ENCODE measurements at places on chromosomes 4 and X.

DNA sequence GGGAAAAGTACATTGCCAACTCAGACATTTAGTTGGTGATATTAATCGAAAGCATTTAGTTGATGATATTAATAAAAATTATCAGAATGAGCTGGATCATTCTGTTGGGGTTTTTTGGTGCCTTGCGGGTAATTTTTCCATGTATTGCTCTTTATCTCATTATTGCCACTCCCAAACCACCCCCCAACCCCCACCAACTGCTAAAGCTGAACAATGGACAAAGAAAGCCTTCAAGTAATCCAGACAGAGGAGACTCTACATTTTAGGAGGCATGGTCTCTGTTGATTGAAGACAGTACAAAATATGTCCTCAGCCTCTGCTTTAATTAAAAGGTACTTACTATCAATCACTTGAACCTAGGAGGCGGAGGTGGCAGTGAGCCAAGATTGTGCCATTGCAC, 22.5 kb downstream of the PDK3 start:
- no peak for DNase-seq

DNA sequence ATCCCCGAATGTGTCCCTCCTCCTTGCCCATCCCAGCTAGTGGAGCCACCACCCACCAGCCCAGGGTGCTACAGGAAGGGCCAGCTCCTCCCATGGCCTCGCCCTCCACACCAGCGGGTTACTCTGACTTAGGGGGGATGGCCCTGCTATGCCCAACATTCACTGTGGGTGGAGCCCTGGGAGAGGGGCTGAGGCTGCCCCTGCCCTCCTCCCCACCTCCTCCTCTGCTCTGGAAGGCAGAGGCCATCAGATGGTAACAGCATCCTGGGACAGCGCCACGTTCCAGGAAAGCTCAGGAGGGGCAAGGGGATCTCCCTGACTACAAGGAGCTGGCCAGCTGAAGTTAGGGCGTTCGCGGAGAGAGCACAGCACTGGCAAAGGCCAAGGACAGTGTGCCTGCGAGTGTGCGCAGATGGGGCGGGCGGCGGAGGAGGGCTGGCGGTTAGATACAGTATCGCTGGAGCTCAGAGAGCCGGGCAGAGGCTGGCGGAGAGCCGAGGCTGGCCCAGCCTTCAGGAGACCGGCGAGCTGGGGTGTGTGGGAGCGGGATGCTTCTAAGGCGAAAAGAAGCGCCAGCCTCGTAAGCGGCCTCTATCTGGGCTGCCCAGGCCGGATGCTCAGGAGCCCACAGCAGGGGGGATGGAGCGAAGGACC, 1.5 kb downstream of the JAKMIP1 start:
- DNase-seq = no peak

- DNase-seq = no peak
Measured at GRCh38 chr4:89737888-89738287, 99.1 kb downstream of the SNCA start.

- no peak for DNase-seq
Measured at GRCh38 chr4:159227378-159227777, 124.5 kb downstream of the RAPGEF2 start.

DNA sequence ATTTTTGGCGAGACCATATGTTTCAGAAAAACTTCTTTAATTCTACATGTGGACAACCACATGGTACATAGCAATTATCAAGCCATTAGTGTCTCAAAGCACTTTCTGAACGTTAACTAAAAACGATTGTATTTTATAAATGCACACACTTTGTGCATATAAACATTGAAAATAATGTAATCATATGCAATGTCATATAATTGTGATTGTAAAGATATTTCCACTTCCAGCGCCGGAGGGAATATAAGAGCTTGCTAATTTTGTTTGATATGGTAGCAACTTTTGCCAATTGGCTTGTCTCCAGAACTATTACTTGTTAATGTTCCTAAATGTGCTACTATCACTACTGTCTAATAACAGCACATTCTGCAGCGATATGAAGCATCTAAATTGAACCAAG, 162.3 kb upstream of the SMIM31 start:
- DNase-seq = no peak

DNA sequence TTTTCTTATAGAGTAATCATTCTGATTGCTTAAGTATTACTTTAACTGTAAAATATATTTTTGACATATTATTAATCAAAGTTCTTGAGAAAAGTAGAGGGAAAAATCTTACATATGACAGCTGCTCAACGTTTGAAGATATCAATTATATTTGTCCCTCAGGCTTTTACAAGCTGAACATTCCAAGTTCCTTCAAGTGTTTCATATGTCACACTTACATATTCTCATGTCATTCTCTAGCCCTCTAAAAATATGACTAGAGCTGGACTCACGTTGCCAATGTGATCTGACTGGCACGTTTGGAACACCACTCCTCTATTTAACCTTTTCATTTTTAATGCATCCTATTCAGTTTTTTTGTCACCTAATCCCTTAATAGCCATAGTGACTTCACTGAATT, 492.9 kb downstream of the PCDH18 start:
- DNase-seq = no peak

DNA sequence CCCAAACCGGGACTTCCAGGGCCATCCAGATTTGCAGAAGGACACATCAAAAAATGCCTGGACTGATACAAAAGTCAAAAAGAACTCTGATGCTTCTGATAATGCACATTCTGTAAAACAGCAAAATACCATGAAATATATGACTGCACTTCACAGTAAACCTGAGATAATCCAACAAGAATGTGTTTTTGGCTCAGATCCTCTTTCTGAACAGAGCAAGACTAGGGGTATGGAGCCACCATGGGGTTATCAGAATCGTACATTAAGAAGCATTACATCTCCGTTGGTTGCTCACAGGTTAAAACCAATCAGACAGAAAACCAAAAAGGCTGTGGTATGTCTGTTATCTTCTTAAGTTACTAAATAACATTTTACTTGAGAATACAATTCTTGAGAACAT, 9.2 kb downstream of the PLK4 start:
- no peak for DNase-seq

DNA sequence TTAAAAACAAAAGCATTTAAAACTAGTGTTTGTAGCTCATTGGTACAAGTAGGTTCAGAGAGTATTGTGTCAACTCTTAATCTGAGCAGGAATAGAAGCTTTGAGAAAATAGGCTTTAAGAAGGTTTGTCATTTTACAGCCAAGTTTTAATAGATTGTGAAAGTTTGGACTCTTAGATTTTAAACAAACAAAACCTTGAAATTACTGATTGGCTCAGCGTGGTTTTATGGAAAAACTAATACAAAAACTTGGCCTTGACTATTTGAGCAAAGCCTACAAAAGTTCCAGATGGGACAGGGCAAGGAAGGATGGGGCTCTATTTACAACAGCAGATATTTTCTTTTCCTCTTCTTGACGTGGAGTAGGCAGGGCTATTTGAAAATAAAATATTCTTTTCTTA, 16.5 kb downstream of the ZFX start:
- DNase-seq = no peak

- no peak for DNase-seq
Measured at GRCh38 chr4:147325571-147325981, 155.3 kb upstream of the EDNRA start.

GRCh38 chr4:118981839-118982381, 93.3 kb downstream of the SYNPO2 start:
- DNase-seq = no peak

DNA sequence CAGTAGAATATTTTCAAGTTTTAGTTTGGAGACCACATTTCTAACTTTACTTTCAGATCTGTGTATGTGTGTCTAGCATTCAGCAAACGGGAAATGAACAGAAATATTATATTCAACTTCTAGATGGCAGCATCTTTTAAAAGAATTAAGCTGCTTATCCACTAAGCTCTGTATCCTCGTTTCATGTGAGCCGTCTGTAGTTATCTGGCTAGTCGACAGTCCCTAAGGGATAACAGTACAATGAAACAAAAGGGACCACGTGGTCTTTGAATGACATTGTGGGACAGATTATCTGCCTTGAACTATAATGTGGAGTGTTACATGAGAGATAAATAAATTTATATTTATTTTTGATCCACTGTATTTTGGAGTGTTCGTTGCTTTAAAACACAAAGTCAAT, 35.8 kb upstream of the PRSS12 start:
- DNase-seq = no peak

- no peak for DNase-seq
Measured at GRCh38 chr4:121656269-121656641, 40.5 kb downstream of the ANXA5 start.

DNA sequence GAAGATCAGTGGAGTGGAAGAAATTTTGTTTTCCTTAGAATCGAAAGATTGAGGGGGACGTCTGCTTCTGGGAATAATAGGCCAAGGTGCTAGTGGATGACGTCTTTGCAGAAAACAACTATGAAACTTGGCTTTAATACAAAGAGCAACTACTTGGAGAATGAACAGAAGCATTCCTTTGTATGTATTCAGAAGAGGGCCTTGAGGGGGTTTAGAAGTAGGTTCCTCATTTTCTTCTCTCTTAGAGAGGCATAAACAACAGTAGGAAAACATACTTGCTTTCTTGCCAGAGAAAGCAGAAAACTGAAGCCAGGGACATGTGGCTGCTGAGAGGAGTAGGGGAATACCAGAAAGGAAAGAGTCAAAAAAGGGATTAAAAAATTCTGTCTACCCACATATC, 167.8 kb downstream of the ZNF330 start:
- no peak for DNase-seq

DNA sequence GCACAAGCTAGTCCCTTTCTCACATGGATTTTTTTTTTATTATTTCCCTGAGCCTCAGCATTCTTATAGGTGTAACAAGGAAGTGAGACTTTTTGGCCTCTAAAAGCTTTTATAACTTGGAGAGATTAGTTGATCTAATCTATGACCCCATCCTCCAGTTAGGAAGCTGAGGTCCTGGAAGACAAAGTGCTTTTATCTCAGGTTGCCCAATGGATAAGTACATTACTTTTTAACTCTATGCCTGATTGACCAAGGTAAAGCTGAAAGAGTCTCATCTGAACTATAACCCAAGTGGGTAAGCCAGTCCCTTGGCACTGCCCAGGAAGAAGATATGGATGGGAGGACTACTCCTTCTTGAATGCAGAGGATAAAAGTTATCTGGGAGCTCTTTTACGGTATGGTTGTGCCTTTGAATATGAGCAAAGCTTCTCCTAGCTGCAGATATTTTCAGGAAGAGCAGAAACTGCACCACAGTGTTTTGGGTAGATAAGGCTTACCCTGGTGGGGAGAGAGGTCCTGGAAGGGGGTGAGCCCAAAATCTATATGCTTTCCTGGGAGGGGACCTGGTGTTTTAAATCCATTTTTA, 40.2 kb downstream of the VSIG4 start:
- DNase-seq = no peak

- DNase-seq = no peak
Measured at GRCh38 chrX:445727-446126, 59.0 kb upstream of the PPP2R3B start.

Measured in stimulated activated CD4-positive, alpha-beta T cell treated with anti-CD3 and anti-CD28 coated beads, Interleukin-1b, Interleukin-23, amount 100 ng/mL, for 1 hour (primary cell).